Lower lobe of right lung (tissue), 2 donors: ENCODE measurements at places on chromosomes 7 and 10. TPM values are rescaled to one million over a fixed set of nuclear protein-coding genes. Genes with fewer than 3 reads are reported as not detected.

GRCh38 chr10:30744106-30744505 lies 114.6 kb upstream of the LYZL2 start:
- DNase-seq: no peak

GRCh38 chr10:123996302-123996701 lies 97.1 kb downstream of the CHST15 start:
- DNase-seq: no peak

Gene SLC26A5
- 1.8 TPM for total RNA-seq

Gene COL26A1
- total RNA-seq: 0.24 TPM

GRCh38 chr7:159154243-159154642 lies 9.6 kb upstream of the VIPR2 start:
- DNase-seq: no peak

GRCh38 chr10:26970667-26971066 lies 109.9 kb upstream of the ABI1 start:
- DNase-seq: no peak
